Astrocyte of the spinal cord (primary cell): ENCODE measurements at places on chromosomes 7 and 10.

DNA sequence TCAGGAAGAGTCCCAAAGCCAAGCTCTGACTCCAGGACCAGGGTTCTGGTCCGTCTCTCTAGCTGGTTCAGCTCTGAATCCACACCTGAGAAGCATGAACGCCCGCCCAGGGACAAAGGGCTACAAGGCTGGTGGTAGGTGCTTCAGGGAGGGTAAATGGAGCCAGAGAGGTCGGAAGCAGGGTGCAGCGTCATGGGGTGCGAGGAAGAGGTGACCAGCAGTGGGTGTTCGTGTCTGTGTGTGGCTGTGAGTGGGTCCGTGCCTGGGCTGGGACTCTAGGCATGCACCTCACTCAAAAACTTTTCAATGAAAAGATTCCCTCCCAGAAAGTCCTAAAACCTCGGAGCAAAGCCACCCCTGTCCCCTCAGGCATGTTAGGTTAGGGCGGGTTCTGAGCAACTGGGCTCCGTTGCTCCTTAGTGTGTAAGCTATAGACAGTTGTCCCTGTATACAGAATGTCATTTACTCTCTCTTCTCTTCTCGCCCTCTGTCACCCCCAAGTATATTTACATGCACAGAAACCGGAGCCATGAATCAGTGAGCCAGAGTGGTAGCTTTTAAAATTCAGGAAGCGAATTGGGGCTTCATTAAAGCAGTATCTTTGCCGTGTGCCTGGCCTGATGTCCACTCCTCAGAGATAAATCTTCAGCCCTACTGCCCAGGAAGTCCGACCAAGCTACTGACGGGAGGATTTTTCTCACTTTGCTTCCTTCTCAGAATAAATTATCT, 12.3 kb upstream of the GATA3 start:
- no peak for DNase-seq

DNA sequence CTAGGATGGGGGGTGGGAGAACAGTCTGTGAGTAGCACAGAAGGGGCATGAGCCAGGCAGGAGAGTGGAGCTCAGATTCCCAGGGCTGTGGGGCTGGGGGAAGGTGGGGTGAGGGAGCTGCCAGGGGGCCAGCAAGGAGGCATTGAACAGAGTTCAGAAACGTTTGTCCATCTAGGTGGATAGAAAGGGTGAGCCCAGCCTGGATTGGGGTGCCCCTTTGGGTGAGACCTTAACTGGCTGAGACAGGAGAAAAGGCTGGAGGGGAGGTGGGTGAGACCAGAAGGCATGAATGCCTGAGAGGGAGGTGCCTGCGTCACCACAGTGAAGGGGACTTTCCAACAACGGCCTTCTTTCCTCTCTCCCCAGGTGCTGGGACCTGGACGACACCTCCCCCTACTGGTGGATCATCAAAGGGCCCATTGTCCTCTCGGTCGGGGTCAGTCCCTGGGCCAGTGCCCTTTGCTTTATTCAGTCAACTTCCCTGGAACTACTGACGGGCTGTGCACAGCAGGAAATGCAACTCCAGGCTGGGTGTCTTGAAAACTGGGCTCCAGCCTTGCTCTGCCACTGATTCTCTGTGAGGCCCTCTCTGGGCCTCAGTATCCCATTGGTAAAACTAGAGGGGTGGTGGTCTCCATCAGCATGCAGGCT, 11.0 kb downstream of the GHRHR start:
- peak; percentile 12 for DNase-seq

DNA sequence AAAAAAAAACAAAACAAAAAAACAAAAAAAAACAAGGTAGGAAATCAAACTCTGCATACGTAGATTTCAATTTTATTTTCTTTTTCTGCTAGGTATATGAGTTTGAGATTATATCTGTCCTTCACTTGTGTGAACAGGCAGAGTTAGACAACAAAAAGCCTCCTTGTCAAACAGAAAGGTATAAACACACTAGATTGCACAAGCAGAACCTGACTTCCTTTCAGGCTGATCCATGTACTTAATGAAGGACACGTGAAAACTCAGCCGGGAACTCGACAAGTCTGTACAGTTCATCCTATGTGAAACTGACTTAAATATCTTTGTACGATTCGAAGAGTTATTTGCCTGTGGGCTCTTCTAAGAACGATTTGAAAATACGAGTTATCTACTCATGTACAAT, 254.1 kb downstream of the ARL4A start:
- no peak for DNase-seq

- DNase-seq, result no peak
Observed at GRCh38 chr7:741850-742249, 14.8 kb upstream of the PRKAR1B start.

GRCh38 chr10:73920089-73920488, 9.2 kb downstream of the PLAU start:
- DNase-seq, result no peak

GRCh38 chr7:75567948-75568595, 76.0 kb downstream of the SPDYE5 start:
- DNase-seq, result no peak

- DNase-seq, result no peak
Observed at GRCh38 chr10:65396997-65397396, 1528.8 kb upstream of the LRRTM3 start.

GRCh38 chr10:95655571-95656290, 780 bp downstream of the ALDH18A1 start:
- peak; percentile 35 for DNase-seq

DNA sequence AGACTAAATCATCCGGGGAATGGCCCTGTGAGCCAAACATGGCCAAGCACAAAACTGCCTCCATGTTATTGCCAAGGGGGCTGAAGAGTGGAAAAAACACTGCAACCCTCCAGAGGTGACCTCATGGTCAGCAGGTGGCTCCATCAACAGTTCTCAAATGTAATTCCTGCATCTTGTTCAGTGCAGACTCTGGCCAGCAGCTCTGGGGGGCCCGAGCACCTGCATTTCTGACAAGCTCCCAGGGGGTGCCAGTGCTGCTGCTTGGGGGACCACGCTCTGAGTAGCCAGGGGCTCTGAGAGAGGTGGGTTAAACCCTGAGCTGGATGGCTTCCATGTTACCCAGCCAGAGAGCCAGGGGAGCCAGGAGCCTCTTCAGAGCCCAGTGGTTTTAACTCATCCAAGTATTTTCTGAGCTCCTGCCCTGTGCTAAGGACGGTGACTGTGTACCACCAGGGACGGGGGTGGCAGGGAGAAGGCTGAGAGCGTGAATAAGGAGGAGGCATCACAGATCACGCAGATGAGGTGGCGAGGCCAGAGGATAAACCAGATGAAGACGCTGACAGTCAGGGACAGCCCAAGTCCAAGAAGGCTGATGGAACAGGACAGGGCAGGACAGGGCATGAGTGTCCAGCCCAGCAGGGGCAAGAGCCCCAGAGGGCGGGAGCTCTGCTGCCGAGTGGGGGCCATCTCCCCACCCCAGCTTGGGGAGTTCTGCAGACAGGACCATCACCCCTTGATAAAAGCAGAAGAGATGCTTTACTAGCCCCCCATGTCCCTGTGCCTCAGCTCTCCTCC, 52.9 kb downstream of the CLEC2L start:
- no peak for DNase-seq

- DNase-seq, result peak; percentile 33
Observed at GRCh38 chr7:137757146-137757925, 89.4 kb downstream of the DGKI start.

GRCh38 chr10:47366181-47366631, 17.9 kb downstream of the ZNF488 start:
- DNase-seq, result no peak

DNA sequence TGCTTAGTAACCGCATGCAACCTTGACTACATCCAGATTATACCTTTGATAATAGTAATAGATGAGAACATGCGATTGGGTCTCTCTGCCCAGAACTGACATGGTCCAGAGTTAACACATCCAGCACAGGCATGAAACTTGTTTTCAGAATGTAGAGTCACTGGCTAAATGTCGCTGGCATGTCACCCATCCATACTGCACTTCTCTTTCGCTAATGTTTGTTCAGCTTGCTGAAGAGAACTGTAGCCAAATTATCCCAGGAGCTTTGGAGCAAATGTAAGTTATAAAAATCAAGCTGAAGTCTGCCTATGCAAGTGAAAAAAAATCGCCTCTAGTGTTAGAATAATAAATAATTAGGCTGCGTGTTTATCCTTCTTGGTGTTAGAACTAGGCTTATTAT, 98.2 kb downstream of the PRTFDC1 start:
- no peak for DNase-seq

GRCh38 chr7:77247206-77247850, 47.7 kb upstream of the FGL2 start:
- peak; percentile 74 for DNase-seq

DNA sequence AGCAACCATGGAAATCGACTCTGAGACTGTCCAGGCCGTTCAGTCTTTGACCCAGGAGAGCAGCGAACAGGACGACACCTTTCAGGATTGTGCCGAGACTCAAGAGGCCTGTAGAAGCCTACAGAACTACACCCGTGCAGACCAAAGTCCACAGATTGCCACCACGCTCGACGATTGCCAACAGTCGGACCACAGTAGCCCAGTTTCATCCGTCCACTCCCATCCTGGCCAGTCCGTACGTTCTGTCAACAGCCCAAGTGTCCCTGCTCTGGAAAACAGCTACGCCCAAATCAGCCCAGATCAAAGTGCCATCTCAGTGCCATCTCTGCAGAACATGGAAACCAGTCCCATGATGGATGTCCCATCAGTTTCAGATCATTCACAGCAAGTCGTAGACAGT, 82.0 kb upstream of the SAMD8 start:
- no peak for DNase-seq

DNA sequence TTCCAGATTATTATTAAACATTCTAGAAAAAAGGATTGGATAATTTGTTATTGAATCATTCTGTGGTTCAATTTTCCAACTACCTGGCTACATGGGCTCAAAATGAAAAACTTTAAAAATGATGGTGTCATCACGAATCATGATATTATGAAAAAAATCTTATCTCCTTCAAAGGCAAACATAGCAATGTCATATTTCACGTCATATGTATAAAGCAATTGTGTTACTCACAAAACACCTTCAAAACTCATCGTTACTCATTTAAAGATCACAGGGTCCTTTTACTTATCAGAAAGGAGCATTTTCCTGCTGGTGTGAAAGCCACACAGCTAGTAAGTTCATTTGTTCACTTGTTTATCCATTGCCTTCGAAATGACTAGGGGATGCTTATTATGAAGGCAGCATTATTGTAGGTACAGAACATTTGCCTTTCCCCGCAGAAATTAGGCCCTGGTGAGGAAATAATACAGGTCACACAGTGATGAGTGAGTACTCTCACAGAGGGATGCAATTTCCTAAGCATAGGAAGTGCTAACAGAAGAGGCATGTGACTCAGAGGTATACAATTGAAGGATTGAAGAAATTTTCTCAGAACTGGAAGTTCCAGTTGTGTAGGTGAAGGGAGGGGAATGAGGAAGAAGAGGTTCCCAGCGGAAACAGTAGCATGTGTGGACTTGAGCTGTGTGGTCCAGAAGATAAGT, 478.7 kb downstream of the INHBA start:
- DNase-seq, result peak; percentile 15

DNA sequence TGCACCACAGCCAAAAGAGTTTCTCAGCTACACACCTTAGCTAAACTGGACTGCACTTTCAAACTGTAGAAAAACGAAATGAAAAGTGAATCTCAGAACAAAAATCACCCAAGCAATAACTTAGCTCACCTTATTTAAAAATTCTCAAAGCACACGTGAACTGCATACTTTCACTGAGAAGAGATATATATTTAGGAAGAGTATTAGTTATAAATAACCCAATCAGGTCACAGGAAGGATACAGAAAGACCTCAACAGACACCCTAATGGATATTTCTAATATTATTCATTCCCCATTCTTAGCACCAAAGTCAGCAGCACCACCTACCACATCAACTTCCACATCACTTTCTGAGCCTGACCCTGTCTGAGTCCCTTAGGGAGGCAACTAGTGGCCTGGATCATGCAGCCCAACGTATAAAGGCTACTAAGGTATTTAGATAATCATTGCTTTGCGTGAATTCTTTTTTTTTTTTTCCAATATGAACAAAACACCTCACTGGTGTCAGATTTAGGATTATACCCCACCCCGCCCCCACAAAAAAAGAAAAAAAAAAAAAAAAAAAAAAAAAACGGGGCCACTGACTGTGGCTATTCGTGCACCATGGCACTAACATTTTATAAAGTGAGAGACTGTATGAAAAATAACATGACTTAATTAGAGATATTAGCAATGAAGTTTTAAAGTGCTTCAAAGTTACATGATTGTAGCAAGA, 2.6 kb downstream of the ABI1 start:
- no peak for DNase-seq

- no peak for DNase-seq
Observed at GRCh38 chr10:103238506-103239252, 7.0 kb upstream of the RPEL1 start.

DNA sequence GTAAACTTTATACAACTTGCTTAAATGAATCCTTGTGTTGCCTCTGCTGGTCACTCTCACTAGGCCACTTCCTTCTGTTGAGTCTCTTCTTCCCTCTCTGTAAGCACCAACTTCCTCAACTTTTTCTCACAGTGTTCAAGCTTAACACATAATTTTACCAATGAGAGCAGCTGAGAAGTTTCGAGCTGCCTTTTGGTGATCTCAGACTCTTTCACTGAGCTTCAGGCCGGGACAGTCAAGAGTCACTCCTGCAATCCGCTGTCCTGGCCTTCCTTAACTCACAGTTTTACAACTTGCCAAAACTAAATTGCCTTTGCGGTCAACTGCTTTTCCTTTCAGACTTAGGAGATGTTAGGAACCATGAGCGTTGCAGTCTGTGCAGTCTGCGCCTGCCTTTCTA, 47.4 kb downstream of the PRPF18 start:
- peak; percentile 32 for DNase-seq

GRCh38 chr7:44185729-44186128, 3.5 kb downstream of the GCK start:
- DNase-seq, result no peak

DNA sequence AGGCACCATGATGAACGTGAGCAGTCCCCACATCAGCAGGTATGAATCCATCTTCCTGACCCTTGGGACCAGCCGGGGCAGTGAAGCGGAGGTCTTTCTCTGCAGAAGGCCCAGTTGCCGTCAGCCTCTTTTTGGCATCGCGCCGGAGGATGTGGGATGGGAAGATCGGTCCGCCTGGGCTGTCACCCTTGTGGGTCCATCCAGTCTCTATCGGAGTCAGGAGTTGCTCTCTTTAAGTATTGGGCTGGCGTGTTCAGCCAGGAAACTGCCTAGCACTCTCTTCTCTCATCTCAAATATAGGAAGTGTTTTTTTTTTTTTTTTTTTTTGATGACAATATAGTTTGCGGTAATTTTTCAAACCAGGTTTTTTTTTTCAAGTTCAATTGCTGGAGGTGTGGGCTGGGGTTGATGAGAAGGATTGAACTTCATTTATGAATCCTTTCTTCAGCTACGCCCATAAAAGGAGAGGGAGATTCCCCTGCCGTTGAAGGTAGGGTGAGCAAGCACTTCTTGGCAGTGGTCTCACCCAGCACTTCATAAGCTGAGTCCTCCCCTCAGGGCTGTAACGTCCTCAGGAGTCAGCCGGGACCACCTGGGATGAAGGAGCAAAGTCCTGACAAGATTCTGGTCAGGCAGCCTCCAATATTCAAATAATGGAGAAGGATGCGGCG, at the start of gene IL2RA:
TSS of gene IL2RA (minus strand) at position 267 of the 671 bp plus-strand sequence. CDS start at position 51, 216 bp downstream.
- DNase-seq, result no peak

DNA sequence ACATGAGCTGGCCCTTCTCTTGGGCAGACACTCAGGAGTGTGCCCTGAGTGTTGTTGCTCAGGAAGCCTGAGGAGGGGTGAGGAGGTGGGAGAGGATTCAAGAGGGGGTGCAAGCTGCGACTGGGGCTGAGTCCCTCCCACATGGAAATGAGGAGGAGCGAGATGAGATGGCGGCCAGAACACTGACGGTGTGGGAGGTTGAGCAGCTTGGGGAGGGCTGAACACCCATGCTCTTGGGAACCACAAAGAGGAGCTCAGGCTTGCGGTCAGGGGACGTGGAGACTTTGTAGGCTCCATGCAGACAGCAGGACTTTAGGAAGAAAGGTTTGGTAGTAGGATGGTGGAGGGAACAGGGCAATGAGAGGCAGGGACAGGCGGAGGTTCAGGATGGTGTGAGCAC, 163.2 kb upstream of the SHH start:
- no peak for DNase-seq
